NCI-H1092 treated with DMSO at 0.1 percent for 48 hours (cell line): ENCODE measurements at places on chromosomes 1 and 21.
A peak's percentile ranks its signal among the peaks of the same experiment; 100 is the strongest.

DNA sequence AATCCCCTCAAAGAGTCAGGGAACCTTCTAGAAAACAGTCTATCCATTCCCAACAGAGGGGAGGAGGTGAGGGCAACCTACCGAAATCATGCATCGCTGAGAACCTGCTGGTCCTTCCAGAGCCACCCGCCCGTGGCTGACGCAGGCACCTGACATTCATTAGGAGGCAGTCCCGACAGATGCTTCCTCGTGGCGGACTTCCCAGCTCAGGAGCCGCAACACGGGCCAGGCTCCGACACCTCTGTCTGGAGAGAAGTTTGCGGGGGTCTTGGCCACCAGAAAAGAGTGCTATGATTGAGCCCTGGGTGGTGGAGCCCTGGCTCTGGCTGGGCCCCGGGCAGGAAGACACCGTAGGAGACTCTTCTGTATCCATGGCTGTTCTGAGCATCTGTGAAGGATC, 86.4 kb upstream of the ARHGEF16 start:
- no peak for DNase-seq

DNA sequence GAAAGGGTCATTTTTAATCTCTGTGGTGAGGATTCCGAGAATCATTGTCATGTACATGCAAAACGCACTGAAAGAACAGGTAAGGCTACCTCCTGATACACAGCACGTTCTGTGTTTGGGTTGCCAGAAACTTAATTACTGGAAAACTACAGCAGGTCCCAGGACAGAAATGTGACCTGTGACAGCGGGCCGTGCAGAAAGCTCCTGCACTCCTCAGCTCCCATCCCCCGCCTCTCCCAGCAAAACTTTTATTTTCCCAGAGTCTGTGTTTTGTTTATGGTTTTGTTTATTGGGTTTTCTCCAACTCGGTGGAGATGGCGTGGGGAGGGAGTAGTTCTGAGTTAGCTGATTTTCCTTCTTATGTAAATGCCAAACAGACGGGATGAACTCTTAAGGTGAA, 44.7 kb downstream of the SLC44A3 start:
- no peak for DNase-seq

DNA sequence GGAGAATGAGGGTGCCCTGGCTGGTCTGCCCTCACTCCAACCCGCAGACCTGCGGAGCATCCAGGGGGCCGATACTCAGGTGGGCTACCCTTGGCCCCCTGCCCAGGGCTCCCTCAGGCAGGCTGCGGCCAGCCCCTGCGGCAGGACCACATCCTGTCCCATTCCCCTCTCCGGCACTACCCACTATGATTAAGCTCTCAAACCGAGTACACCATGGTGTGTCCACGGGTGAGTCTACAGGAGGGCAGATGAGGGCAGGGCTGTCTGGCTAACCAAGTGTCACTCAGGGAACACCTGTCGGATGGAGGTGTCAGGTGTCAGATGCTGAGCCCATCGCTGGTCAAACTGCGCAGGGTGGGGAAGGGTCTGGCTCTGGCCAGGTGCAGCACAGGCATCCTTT, 47.2 kb downstream of the SLC66A1 start:
- DNase-seq: peak; percentile 76

DNA sequence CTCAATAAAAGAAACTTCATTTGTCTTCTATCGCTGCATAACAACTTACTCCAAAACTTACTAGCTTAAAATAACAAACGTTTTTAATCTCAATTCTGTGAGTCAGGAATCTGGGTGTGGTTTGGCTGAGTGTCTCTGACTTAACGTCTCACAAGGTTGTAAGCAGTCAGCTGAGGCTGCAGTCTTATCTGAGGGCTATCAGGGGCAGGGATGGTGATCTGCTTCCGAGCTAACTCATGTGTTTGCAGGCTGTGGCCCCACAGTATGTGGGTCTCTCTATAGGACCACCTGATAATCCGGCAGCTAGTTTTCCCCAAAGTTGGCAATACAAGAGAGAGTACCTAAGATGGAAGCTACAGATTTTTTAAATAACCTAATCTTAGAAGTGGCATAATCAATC, 234.2 kb upstream of the FGGY start:
- no peak for DNase-seq

- no peak for DNase-seq
Observed at GRCh38 chr21:44783020-44783696, 18.5 kb downstream of the UBE2G2 start.

- DNase-seq: no peak
Observed at GRCh38 chr1:204463125-204464060, 31.2 kb downstream of the PIK3C2B start.

GRCh38 chr1:8883491-8883890, 5.0 kb upstream of the ENO1 start:
- DNase-seq: no peak

DNA sequence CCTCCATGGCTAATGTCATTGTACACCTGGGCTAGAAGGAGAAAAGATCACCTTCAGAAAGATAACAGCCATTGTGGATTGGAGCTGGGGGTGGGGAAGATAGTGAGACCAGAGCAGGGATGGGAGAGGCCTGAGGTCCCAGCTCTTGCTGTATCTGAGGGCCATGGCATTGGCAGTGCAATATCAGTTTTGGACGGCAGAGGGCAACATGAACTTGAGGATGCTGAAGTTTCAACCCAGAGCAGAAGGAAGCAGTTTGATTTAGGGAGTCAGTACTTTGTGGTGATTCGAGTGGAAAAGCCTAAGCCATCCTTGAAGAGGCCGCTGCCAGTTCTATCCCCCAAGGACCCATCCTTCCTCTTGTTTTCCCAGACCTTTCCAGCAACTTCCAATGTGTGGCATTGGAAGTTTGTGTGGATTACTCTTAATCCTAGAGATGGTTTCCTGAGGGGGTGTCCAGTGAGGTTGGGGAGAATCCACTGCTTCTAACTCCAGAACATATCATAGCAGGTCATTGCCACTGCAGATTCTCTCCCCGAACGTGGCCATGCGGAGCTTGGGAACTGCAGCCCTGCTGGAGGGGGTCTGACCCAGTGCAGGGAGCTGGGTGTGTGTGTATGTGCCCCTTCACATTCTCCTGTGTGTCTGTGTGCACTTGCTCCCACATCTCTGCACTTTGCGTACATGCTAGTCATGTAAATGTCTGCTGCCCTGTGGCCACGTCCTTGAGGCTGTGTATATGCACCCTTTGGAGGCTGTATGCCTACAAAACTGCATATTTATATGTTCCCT, 24.1 kb downstream of the SLC26A9 start:
- peak; percentile 92 for DNase-seq

DNA sequence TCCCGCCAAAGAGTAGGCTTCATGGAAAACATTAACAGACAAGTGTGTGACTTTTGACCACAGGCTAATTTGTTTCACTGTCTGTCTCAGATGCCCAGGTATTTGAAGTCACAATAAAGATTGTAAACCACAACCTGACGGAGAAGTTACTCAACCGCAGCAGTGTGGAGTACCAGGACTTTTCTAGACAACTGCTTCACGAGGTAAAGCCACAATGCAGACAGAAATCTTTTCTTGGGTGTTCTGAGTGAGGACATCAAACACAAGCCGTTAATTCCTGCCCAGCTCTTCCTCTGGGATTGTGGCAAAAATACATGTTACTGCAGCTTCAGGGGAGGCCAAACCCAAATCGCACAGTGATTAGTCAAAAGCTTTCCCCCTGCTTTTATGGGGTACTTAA, 31.0 kb downstream of the UMODL1 start:
- DNase-seq: no peak

DNA sequence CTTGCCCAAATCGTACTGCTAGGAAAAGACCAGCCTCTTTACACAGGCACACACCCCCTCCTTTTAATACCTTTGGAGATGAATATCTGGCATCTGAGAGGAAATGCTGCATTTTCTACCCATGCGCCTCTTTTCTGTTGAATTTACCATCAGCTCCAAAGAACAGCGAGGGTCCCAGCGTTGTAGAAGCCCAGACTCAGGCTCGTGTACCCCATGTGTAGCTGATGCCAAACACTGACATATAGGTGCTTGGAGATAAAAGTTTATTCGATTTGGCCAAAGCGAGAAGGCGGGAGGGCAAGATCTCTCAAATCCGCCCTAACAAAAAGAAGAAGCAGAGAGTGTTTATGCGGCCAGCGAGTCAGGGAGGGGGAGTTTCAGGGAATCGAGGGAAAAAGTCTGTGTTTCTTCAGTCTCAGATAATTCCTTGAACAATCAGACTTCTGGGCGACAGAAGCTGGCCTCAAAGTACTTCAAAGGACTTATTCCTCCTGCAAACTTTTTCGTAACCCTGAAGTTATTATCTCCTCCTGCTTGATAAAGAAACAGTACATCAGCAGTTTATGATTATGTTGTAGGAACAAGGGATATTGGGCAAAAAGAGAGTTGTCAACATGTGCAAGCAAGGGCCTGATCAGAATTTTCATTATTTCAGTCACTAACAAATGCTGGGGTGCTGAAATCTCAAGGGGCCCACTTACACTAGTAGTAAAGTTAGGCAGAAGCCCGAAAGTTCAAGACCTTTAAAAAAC, 642 bp upstream of the CREG1 start:
- no peak for DNase-seq

DNA sequence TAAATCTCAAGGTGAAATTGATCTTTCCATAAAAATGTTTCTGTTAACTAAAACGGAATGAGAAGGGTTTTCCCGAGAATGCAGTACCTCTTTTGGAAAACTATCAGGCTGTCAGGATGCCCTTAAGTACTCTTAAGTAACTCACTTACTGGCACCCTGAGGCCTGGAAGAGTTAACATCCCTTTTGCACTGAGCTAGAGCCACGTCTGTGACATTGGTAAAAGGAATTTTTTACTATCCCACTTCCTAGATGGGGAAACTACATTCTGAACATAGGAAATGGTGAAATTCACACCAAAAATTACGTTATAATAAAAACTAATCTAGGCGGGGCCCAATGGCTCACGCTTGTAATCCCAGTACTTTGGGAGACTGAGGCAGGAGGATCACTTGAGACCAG, 39.7 kb upstream of the MAP10 start:
- DNase-seq: no peak

DNA sequence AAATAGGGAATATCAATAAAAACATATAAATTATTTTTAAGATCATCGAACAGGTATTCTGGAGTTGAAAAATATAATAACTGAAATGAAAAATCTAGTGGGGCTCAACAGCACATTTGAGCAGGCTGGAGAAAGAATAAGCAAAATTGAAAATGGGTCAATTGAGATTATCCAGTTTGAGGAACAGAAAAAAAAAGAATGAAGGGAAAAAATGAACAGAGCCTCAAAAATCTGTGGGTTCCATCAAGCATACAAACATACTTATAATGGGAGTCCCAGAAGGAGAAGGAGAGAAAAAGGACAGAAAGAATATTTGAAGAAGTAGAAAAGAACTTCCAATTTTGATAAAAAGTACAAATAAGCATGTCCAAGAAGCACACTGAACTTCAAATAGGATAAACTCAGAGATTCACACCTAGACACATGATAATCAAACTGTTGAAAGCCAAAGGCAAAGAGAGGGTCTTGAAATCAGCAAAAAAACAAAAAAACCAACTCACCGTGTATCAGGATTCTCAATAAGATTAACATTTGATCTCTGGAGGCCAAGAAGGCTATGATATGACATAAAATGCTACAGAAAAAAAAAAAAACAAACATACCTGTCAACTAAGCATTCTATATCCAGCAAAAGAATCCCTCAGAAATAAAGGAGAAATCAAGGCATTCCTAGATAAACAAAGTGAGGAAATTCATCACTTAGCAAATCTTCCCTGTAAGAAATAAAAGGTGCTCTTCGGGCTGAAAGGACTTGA, 5.4 kb upstream of the COQ8A start:
- DNase-seq: no peak

GRCh38 chr21:39094087-39094780, 89.0 kb downstream of the PSMG1 start:
- DNase-seq: no peak

DNA sequence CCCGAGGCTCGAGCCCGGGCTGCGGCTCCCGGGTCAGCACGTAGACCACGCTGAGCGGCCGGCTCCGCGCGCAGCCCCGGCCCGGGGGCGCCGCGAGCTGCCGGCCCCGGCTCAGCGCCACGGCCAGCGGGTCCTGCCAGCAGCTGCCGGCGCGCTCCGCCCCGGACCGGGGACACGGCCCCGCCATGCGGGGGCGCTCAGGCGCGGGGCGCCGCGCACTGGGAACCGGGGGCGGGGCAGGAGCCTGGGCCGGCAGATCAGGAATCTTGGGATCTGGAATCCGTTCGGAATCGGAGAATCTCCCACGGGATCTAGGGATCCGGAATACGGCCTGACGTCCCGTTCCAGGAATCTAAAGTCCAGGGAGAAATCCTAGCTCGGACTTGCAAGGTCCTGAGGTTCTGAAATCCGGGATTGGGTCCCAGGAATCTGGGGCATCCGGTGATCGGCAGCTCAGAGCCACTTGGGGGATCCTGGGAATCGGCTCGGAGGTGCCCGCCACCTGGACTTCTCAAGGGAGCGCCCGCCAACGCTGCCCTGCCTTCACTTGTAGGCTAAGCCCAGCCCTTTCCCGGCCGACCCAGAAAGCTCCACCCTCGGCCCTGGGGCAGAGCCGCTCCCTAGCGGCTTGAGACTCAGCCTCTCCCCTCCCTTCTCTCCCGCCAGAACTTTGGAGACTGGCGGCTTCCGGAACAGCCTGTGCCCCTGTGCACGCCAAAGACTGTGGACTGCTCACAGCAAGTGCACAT, at the start of gene MAP3K6:
MAP3K6 (minus strand) TSS at position 551 of the 749 bp plus-strand sequence; CDS start at position 187, 364 bp downstream.
- no peak for DNase-seq

- DNase-seq: no peak
Observed at GRCh38 chr1:150513351-150513791, 2.2 kb upstream of the FALEC start.

GRCh38 chr1:200150721-200151120, 123.2 kb downstream of the NR5A2 start:
- no peak for DNase-seq

DNA sequence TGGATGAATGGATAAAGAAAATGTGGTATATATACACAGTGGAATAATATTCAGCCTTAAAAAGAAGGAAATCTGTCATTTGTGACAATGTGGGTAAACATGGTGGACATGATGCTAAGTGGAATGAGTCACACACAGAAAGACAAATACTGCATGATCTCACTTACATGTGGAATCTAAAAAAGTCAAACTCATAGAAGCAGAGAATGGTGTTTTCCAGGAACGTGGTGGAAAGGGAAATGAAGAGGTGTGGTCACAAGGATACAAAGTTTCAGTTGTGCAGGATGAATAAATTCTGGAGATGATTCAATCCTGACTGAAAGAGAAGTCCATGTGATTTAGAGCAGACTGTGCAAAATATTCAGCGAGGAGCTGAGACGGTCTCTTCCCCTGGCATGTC, 56.6 kb downstream of the RYR2 start:
- DNase-seq: no peak
